Activated CD4-positive, alpha-beta T cell treated with anti-CD3 and anti-CD28 coated beads, Interleukin-2, Interleukin-4, amounts not matched to agents 100 ng/mL and 50 ng/mL, durations not matched to agents 16 hours and 8 hours (primary cell): ENCODE measurements at places on chromosomes 4 and X.

GRCh38 chr4:146027761-146028160 is 89.1 kb upstream of the ZNF827 start:
- no peak for DNase-seq

- DNase-seq: no peak
Measured at GRCh38 chr4:147877308-147877771, 145.5 kb downstream of the ARHGAP10 start.

DNA sequence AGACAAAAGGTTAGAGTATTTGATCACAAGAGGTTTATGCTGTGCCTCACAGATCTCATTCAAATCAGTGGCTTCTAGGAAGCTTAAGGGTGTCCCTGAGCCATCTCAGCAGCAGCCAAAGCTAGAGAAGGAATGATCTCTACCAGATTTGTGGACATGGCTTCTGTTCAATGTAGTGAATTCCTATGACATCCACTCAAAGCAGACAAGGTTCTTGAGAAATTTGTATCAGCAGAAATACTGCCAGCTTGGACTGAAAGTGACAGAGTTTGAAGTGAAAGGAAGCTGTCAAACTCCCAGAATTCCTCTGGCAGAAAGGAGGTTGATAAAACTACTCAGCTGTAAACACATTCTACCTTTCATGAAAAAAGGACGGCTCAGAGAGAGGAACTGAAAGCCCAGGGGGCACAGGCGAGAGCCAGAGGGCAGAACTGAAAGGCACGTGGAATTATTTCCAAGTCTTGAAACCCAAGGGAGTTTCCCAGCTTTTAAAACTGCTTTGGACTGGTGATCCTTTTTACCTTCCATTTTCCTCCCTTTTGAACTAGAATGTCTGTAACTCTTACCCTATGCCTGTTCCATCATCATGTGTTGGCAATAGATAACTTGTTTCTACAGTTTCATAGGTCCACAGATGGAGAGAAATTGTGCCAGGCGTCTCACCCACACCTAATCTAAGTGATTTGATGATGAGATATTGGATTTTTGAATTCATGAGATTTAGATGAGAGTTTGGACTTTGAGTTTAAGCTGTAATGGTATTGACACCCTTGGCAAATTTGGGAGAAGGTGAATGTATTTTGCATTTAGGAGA is 14.5 kb upstream of the MED14 start:
- no peak for DNase-seq

DNA sequence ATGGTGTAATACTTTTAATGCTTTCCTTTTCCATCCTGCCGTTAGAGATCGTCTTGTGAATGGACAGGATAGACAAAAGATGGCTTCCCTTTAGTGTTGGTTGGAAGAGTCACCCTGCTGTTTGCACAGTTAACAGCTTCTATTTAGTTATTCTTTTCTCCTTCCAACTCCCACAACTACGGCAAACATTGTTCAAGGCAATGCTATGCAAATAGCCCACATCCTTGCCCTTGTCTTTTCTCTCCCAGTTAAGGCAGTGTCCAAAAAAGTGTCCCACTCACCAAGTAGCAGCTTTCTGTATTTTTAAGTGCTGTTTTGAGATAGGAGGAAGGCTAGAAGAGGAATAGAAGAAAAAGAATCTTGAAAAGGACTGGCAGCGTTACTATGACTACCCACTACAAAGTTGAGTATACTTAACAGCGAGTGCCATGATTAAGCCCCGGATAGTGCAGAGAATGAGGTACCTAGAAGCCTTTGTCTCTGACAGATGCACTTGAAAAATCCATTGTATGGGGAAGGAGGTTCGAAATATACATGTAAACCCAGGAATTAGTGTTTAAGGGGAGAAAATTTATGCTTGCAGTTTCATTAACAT is 12.1 kb upstream of the RUFY3 start:
- DNase-seq: no peak

DNA sequence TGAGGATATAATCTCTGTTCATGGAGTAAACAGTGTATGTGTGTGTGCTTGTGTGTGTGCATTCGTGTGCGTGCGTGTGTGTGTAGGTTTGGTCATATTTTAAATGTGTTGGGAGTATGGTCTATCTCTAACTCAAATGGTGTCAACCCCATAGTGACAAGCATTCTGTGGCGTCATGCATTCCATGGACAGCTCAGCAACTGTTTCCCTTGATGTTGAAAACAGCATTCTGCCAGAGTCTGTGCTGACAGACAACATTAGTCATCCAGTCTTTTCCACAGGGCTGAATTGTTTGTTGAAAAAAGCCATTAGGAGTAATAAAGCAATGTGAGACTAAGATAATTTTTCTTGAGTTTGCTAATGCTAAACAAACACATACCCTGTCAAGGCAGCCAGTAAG is 706.6 kb downstream of the PCDH19 start:
- DNase-seq: no peak

DNA sequence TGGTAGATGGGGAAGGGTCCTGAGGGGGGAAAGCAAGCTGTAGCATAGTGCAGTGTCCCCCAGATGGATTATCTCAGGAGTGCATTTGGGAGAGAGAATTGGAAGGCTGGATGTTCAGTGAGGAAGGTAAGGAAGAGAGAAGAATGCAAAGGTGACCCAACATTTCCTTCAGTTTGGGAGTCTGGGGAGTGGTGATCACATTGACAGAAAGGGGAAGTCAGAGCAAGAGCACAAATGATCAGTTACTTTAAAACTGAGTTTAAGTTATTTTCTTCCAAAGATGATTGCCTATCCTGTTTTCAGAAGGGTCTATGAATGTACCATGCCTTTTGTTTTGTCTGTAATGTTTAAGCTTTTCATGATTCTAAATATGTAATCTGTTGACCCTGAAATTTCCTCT is 47.6 kb downstream of the ARHGAP10 start:
- no peak for DNase-seq

DNA sequence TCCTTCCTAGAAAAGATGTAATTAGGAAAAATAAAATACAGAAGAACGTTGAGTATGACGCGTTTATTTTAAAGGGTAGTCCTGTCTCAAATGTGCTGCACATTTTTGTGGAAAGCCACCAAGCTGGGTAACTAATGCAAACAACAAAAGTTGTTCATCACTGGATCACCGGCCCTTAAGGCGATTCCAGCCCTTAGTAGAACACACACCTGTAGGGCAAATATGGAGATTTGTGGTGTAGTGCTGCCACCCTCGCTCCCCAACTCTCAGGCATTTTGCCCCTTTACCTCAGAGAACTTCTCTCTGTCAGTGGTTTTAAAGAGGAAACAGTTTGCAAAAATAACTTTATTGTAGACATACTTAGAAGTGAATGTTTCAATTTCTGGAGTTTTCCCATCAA is 1.9 kb downstream of the TBL1X start:
- no peak for DNase-seq

DNA sequence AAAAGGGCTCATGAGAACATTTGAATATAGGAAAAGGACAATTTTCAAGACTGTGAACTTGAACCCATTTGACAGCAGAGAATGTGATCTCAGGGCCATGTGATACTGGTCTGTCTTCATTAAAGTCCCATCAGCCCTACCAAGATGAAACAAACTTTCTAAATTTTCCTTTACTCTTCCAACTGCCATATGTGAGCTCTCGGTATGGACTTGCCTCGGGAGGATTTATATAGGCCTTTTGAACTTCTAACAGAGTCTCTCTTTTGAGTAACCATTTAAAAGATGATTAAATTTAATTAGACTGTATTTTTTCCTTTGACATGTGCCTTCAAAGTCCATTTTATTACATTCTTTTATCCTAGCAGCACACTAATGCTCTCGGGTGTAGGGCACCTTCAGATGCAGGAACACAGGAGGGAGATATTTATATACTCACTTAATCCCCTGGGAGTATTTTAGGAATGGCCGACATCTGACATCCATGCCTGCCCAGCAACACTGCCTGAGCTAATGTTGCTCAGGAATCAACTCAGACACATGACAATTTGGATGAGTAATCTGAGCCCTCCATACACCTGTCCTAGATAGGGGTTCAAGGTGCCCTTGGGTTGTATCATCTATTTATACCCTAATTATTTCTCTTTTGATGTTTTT is 155.0 kb downstream of the SLC7A11 start:
- DNase-seq: no peak

DNA sequence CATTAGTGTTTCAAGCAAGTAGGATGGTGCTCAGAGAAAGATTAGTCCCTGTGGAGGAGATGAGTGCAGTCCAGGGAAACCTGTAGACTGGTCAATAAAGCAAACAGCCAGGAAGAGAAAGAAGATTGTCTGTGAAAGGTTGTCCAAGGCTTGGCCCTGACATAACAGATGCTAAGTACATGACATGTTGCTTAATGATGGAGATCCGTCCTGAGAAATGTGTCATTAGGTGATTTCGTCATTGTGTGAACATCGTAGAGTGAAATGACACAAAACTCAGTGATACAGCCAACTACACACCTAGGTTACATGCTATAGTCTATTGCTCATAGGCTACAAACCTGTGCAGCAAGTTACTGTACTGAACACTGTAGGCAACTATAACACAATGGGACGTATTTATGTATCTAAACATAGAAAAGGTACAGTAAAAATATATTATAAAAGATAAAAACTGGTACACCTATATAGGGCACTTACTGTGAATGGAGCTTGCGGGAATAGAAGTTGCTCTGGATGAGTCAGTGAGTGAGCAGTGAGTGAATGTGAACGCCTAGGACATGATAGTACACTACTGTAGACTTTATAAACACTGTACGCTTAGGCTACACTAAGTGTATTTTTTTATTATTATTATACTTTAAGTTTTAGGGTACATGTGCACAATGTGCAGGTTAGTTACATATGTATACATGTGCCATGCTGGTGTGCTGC is 9.0 kb upstream of the PRSS48 start:
- DNase-seq: no peak

GRCh38 chrX:43969504-43970501 is 3.4 kb downstream of the NDP start:
- no peak for DNase-seq
